ENCODE measurements at places on chromosomes 11 and 22.

- no peak for DNase-seq
These were observed 79.9 kb downstream of the GRAMD1B start for GRCh38 chr11:123509737-123510578.

GRCh38 chr11:36248436-36248835 is 40.8 kb downstream of the COMMD9 start:
- DNase-seq: no peak

DNA sequence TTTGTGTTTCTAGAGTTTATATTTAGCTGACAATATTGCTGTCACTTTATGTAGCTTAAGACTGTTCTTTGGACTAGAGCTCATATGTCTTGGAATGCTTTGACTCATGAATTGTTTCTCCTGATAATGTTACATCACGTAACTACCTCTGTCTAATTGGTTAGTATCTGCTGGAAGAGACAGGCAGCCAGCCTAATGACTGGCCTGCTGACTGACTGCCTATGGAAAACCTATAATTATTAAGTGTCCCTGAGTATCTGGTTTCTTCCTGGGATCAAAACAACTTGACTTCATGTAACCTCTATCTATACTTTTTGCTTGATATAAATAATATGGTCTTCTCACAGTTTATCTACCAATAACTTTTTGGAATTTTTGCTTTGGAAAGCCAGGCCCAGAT is 9.4 kb downstream of the SOX6 start:
- DNase-seq: no peak

GRCh38 chr11:12542186-12542935 is 131.9 kb upstream of the TEAD1 start:
- DNase-seq: no peak

GRCh38 chr11:70272009-70272408 is 1.5 kb downstream of the PPFIA1 start:
- no peak for DNase-seq

- no peak for DNase-seq
These were observed 17.7 kb upstream of the PAFAH1B2 start for GRCh38 chr11:117126223-117126965.

DNA sequence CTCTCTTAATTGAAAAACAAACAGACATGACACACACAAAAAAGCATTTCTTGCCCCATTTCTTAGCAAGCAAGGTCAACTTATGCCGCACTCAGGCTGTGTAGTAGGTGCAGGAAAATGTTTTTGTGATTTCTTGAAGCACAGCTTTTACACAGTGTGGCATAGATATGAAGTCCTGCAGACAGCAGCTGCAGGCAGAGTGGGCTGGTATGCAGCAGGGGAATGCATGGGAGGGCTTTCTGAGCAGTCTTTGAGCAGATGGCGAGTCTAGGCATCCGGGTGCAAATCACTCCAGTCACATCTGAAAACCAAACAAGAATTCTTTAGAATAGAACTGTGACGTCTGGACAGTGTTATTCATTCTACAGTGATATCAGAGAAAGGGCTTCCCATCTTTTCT is 87.5 kb downstream of the BLID start:
- DNase-seq: no peak

DNA sequence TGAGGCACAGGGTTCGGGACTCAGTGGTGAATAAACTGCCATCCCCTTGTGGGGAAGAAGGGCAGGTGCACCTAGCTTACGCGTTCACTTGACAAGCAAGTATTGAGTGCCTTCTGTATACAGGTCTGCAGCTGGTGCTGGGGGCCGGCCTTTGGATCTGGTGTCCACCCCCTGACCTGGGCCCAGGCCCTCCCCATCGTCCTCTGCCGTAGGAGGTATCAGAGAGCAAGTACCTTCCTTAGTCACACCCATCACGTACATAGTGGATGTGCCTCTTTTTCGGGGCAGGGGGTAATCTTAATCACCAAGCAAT is 53.3 kb downstream of the SMIM38 start:
- DNase-seq: no peak

- DNase-seq: no peak
These were observed 5.2 kb downstream of the RASSF7 start for GRCh38 chr11:565921-566509.

DNA sequence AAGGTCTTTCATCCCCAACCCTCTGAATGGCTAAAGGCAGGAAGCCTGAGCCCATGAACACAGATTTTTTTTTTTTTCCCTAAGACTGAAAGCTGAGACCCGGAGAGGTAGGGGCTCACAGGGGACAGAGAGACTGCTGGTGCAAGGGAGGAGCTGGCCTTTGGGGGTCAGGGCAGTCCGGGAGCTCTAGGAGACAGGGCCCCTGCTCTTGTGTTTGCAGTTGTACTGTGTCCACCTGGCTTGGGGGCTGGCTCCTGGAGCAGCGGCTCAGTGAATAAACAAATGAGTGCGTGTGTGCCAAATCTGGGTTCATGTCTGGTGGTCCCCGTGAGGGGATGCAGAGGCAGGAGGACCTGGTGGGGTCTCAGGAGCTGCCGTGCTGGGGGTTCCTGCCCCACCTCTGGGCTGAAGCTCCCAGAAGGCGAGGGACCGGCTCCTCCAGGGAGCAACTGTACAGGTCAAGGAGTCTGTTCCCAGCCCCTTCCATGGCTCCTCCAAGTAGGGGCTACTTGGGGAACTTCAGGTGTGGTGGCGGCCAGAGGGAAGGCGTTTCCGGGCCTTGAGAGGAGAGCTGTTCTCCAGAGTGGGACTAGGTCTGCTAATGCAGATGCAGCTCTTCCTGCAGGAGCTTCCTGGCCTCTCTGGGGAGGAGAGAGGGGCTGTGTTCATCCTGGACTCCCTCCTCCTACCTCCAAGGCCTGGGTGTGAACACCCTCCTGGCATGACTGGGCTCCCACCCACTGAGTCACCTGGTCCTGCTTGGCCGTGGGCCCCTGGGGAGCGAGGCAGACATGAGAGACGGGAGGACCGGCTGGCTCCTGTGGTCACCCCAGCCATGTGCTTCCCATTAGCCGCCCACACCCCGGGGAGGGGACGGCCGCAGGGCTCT is 57.6 kb downstream of the FBXO7 start:
- DNase-seq: no peak

GRCh38 chr11:64060861-64061444 is 25.2 kb downstream of the FLRT1 start:
- DNase-seq: peak; percentile 31

DNA sequence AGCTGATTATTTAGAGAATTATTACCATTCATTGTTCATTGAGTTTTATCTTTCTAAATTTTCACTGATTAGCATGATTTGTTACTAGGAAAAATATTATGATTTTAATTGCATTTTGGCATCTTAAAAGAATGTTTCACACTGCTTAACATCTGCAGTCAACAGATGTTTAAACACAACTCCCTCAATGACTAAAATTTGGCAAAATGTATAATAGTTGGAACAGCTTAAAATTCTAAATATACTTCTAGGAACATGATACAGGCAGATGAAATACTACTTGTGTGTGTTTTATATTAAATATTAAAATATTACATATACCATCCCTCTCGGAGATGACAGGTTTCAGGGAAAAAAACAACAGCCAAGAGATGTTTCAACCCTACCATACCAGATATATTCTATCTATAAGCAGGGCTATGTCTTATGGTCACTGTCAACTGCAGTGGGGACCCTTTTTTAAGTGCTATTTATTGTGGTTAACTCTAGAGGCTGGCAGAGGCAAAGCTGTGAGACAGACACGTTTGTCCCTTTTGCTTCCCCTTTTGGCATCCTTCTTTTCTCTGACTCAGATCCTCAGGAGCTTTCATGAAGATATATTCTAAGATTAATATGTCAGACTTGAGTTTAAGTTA is 81.9 kb downstream of the BDNF start:
- DNase-seq: no peak

DNA sequence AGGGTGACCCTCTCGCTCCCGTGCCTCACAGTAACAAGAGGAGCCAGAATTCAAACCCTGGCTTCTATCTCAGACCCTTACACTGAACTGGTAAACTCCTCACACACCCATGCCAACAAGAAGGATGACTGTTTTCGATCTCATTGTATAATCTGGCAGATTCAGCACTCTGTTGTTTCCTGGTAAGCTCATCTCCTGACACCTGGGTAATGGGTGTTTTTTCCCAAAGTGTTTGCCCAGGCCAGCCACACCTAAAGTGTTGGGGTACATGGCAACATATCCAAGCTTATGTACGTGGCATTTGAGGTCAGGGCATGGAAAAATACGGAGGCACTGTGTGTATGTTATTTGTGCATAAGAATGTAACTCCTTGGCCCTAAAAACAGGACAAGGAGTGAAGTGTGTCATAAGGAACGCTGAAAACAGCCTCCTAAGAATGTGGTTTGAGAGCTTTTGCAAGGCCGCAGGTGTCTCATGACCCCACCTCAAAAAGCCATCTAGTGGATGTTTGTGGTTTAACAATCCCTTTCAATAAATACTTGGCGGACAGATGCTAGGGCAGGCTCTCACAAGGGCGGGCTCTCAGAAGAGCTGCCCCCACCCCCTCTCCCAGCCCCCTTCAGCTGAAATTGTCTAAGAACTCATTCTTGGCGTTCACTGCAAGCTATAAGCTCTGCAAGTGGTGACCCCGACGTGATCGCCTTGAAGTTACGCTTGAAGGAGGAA is at the start of gene MS4A15:
Gene MS4A15, plus strand, starts transcription at position 561 of the 726 bp plus-strand sequence. CDS start 6,867 bp downstream, outside the sequence.
- DNase-seq: peak; percentile 3

DNA sequence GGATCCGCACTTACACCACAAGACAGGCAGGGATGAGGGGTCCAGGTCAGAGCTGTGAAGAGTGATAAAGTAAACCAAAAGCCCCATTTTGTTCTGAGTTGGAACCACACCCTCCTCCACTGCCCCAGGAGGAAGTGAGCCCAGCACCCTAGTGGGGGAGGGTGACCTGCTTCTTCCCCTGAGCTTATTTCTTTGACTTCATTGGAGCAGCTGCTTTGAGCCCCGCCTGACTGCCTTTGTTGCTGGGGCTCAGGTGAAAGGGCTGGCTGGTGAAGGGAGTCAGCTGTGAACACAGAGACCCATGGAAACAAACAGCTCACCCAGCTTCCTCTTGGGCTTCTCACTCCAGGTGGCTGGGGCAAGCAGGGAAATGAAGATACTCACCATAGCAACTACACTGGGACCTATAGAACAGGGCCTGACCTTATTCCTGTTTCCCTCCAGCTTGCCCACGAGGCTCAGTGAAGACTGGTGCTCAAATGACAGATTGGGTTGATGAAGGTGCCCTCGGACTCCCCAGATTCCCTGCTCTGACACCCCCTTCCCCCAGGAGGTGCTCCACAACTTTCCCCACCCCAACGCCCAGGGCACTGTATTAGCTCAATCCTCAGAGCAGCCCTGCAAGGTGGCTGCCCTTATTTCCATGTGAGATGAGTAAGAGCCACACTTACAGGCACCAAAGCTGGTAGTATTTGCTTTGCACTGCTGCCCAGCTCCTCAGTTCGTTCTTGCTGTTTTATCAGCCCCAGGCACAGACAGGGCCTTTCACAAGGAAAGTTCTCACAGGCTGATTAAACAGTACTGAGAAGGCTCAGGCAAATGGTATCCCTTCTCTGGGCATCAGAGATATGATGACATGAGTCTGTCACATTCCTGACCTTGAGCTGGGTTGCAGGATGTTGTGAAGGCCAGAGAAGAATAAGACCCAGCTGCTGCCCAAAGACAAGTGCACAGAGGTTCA is 2.4 kb downstream of the UCP2 start:
- peak; percentile 93 for DNase-seq

- no peak for DNase-seq
These were observed 114.5 kb upstream of the SYT13 start for GRCh38 chr11:45400591-45400990.

DNA sequence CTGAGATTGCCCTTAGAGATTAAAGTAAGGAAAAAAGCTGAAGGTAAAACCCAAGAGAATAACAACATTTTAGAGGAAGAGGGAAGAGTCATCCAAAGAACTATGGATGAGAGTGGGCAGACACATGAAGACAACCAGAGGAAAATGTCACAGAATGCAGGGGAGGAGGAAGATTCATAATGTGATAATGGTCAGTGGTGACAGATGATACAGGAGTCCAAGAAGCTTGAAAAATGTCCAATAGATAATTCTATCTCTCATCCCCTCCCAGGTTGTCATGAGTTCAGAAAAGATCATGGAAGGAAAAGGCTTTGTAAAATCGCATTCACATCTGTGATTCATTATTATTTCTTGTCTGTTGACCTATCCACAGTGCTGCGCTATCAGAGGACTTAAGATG is 282.3 kb upstream of the CCDC90B start:
- DNase-seq: no peak

GRCh38 chr11:116250155-116250554 is 522.6 kb downstream of the BUD13 start:
- DNase-seq: no peak

- DNase-seq: no peak
These were observed 977 bp upstream of the PGGHG start for GRCh38 chr11:287821-288477.

DNA sequence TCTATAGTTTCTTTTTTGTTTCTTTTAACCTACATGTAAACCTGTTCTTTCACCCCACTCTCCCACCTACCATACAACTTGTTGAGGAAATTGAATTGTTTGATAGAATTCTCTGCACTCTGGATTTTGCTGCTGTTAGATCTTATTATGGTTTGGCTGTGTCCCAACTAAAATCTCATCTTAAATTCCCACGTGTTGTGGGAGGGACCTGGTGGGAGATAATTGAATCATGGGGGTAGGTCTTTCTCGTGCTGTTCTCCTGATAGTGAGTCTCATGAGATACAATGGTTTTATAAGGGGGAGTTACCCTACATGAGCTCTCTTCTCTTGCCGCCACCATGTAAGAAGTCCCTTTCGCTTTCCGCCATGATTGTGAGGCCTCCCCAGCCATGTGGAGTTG is 15.0 kb upstream of the PITPNB start:
- DNase-seq: no peak

GRCh38 chr11:121636800-121637176 is 184.0 kb upstream of the SORL1-AS1 start:
- no peak for DNase-seq

DNA sequence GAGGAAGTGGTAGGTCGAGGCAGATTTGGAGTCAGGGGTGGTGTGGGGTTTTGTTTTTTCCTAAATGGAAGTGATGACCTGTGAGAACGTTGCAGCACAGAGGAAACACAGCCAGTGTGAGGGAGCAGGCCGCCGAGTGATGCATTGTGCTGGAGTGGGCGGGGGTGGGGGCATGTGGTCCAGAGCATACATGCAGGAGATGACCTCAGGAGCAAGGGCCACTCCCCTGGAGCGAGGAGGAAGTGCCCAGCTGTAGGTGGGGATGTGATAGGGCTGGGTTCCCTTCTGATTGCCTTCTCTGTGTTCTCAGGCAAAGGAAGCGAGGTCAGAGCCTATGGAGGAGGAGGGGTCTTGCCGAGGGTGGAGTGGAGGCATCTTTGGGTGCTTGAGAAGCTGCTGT is 81.4 kb downstream of the PPP6R3 start:
- DNase-seq: no peak

- no peak for DNase-seq
These were observed 1047.3 kb upstream of the CNTN5 start for GRCh38 chr11:97973352-97973857.

DNA sequence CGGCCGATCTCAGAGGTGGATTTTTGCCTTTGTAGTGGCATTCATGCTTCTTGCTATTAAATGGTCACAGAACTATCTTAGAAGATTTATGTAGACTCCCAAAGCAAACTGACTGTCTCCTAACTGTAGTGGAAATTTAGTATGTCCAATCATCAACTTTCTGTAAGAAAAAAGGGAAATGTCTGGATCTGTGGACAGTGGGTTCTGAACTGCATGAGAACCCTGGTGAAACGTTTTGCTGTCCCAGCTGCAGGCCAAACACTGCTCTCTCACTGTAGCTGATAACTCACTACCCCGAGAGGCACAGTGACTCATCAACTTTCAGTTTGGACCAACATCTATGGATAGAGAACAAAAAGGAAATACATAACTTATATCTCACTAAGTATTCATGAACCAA is 387.1 kb downstream of the SOX6 start:
- no peak for DNase-seq

- no peak for DNase-seq
These were observed 50.3 kb downstream of the TMPRSS5 start for GRCh38 chr11:113655771-113656170.

GRCh38 chr11:26541870-26542269 is 30.2 kb downstream of the MUC15 start:
- no peak for DNase-seq
